ENCODE measurements at places on chromosomes 12 and 14.

GRCh38 chr12:13816394-13816793 lies 165.0 kb downstream of the GRIN2B start:
- DNase-seq: no peak

GRCh38 chr14:35480119-35480769 lies 53.7 kb upstream of the INSM2 start:
- DNase-seq: no peak

DNA sequence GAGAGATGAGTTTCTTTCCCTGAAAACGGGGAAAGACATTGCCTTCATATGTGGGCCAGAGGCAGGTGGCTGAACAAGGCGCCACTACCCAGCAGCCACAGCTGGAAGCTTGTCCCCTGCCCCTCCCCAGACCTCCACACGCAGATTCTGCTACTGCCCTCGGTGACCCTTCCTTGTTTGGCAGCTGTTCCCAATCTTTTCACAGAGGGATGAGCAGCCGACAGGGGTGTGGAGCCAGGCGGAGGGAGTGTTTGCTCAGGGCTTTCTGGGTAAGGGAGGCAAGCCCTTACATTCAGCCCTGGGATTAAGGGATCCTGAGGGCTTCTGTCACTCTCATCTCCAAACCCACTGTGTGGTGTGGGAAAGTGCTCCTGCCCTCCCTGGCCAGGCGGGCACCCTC lies 4.5 kb upstream of the KRT4 start:
- DNase-seq: no peak

- DNase-seq: no peak
These were observed 136.7 kb upstream of the FBXO33 start for GRCh38 chr14:39568809-39569538.

DNA sequence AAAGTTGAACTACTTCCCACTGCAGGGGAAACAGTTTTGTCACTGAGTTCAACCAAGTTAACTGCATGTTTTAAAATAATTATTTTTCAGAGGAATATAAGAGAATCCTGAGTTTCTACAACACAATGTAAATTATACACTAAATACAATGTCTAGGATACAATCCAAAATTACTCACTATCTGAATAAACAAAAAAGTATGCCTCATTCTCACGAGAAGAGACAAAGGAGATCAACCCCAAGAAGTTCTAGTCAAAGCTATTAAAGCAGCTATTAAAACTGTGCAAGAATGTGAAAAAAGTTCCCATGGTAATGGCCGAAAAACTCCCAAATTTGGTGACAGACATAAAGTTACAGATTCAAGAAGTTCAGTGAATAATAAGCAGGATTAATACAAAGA lies 8.8 kb upstream of the KCNK13 start:
- no peak for DNase-seq

DNA sequence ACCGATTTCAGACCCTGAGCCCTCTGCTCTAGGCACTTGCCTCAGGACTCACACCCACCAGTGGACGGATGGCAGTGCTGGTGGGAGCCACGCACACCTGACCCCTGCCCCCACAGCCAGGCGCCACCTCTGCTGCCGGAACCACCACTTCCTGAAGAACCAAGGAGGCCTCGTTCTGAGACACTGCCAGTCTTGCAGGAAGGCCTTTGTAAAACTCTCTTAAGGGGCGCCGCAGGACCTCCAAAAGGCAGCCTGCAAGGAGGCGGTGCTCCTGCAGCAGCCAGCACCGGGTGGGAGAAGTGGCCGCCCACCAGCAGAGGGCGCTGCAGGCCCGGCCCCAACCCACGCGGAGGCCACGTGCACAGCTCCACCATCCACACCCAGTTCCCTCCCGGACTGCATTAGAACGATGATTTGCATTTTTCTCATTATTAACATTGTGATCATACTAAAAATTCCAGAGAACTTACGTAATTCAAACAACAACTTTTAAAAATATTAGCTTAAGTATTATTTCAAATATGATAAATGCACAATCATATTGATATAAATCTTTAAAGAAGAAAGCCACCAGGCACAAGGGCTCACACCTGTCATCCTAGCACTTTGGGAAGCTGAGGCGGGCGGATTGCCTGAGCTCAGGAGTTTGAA lies 12.8 kb downstream of the STX2 start:
- DNase-seq: peak; percentile 78
